ENCODE measurements at places on chromosomes 4 and X.

- DNase-seq, result no peak
Observed at GRCh38 chr4:1126506-1126905, 13.1 kb upstream of the RNF212 start.

- DNase-seq, result no peak
Observed at GRCh38 chr4:104740161-104740560, 245.5 kb upstream of the CXXC4 start.

GRCh38 chrX:1246816-1247215, 21.8 kb upstream of the CSF2RA start:
- DNase-seq, result no peak

DNA sequence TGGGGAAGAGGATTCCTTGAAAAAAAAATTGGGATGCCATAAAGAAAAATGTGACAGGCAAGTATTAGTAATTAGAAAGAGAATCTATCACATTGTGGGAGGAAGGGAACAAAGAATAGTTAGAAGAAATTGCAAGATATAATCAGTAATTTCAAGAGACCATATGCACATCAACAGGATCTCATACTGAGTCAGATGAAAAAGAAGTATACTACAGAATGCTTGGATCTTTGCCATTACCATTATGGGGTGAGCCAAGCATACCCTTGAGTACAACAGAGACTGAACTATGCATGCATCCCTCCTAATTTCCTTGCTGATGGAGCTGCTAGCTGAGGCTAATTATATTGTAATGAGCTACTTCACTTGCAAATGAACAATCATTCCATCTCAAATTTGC, 287.6 kb downstream of the PAPSS1 start:
- no peak for DNase-seq

GRCh38 chr4:146477054-146477453, 44.7 kb downstream of the SLC10A7 start:
- DNase-seq, result no peak

DNA sequence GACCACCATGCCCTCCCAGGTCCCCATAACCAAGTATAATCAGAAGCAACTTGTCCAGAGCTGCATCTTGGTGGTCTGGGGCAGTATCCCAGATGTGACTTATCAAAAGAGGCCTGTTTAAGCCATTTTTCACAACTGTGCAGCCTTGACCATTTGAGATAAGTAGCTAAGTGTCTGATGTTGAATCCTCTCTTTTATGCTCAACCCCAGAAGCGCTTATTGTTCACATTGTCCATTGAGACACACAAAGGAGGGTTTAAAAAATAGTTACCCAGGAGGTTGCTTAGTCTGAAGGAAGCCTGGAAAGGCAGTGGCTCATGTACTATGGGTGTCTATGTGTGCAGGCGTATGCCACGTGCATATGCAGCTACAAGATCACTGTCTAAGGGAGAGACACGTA, 27.0 kb downstream of the ENPP6 start:
- no peak for DNase-seq

GRCh38 chr4:168630445-168631187, 133.8 kb downstream of the PALLD start:
- DNase-seq, result no peak

DNA sequence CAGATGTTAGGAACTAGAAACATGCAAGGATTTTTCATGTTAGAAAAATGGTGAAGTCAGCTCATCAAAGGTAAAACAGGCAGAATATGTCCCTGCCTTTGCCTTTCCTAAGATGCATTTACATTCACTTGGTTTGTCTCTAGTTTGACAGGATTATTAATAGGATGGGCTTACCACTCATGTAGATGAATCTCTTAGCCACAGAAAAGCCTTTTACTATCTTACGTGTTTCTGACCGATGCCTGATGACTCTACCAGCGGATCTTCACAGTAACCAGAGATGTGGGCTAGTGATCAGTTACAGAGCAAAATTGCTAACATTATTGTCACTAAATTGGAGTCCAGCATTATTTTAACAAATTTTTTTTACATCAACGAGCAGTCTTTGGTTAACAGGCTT, 187.6 kb downstream of the MAML3 start:
- no peak for DNase-seq

DNA sequence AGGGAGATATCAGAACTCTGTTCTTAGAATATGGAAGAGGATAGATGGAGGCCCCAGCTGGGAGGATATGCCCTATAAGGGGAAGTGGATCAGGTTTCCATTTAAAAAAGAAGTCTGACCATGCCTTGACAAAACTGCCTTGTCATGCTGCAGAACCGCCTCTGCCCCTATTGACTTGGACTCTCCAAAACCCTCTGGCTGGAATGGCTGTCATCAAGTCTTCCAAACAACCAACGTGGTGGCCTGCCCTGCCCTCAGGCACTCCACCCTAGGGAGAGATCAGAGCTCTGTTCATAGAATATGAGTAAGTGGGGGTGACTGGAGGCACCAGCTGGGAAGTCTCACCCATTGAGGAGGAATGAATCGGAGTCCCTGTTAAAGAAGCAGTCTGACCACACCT, 114.9 kb downstream of the VSIG4 start:
- DNase-seq, result no peak

DNA sequence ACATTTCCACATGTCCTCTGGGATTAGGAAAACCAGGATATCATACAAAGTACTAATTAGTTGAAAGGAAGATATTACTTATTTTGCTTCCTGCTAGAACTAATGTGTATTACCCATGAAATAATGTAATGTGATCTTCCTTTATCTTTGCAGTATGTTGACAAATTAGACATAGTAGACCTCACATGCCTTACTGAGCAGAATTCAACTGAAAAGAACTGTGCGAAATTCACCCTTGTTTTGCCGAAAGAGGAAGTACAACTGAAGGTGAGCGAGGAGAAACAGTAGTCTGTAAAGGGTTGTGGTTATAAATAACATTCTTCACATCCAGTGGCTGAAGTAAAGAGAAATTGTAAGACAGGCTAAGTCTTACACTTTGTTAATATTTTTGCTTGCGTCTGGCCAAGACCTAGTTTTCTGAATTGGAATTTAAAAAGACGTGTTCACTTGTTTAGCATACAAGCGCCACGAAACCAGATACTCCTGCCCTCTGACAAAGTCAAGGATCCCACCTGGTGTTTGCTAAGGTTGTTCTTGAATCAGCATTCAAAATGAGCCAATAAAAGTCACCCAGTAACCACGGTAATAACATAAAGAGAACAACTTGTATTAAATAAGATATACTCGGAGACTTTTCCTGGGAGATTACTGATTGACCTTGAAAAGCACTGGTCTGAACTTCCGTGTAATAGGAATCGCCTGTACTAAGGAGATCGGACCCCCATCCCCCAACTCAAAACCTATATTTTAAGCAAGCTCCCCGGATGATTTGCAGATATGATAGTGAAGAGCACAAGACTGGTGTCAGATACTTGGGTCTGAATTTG, 16.9 kb downstream of the STAP1 start:
- no peak for DNase-seq

DNA sequence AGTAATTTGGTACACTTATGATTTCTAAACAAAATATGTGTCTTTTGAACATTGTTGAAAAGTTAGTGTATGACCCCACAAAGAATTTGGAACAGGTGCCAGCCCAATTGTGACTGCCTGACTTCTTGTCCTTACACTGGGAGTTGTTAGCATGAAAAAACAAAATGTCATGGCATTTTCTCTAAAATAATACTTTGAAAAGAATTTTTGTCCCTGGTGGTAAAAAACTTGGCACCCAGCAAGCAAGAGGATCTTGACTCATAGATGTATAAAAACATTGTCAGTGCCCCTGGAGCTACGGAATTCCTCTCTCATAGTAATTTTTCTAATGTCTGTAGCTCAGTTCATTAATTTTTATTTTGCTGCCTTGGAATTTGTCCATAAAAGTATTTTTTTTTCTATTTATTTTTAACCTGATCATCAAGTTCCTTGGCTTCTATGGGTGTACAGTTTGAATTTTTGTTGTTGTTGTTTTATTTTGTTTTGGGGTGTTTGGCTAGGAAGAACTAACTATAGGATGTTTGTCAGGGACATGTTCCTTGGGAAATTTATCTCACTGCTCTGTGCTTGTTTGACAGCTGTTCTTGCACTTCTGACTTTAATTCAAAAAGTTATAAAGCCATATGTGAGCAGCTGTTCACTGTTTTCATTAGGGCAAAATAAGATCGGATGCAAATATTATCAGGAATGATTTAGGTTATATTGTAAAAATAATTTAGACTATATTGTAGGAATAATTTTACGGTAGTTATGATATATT, 95.4 kb upstream of the NUDT6 start:
- no peak for DNase-seq

DNA sequence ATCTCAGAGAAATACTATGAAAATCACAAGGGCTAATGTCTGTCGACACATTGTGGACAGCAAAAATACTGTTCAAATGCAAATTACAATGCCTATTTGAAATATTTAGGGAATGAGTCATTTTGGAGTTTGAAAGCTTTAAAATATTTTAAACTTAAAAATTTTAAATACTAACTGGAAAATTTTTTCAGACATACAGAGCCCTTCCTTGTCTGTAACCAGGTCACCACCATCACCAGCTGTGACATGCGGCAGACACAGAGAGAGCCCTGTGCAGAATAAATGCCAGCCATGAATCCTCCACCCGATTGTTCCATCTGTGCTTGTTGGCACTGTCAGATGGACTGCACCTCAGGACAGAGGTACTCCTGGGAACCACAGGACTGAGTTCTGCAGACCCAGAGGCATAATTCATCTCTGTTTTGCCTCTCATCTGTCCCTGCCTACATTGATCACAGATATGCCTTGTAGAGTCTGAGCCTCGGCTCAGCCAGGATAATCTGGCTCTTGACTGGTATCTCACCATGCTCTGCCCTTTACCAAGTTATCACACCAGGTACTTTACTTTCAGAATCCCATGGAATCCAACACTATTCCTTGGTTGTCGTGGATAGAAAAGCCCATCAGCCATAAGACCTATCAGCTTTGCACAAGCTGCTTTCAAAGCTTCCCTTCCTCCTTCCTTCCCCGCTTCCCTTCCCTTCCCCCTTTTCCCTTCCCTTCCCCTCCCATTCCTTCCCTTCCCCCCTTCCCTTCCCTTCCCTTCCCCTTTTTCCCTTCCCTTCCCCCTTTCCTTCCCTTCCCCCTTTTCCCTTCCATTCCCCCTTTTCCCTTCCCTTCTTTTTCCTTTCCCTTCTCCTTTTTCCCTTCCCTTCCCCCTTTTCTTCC, 67.2 kb downstream of the TBC1D9 start:
- peak; percentile 51 for DNase-seq

DNA sequence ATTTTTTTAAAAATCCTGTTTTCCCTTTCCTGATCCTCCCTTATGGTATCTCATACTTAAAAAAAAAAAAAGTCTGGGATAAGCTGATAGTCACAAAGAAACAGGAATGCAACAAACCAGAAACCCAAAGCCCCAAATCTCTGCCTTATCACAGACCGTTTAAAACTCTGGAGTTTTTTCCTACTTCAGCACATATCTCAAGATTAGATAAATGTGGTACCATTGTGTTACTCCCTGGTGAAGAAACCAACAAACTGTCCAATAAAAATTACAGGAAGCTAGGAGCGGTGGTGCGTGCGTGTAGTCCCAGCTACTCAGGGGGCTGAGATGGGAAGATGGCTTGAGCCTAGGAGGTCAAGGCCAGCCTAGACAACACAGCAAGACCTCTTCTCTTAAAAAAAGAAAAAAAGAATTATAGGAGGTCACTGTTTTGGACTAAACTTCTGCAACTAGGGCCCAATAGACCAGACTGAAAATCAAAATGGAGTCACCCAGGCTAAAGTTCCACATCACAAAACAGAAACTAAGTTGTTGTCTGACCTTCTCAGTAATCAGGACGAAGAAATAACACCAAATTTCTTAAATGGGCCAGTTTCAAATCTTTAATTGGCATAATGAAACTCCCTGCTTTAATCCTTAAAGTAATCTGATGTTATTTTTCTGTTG, 51.9 kb downstream of the RBM47 start:
- no peak for DNase-seq

DNA sequence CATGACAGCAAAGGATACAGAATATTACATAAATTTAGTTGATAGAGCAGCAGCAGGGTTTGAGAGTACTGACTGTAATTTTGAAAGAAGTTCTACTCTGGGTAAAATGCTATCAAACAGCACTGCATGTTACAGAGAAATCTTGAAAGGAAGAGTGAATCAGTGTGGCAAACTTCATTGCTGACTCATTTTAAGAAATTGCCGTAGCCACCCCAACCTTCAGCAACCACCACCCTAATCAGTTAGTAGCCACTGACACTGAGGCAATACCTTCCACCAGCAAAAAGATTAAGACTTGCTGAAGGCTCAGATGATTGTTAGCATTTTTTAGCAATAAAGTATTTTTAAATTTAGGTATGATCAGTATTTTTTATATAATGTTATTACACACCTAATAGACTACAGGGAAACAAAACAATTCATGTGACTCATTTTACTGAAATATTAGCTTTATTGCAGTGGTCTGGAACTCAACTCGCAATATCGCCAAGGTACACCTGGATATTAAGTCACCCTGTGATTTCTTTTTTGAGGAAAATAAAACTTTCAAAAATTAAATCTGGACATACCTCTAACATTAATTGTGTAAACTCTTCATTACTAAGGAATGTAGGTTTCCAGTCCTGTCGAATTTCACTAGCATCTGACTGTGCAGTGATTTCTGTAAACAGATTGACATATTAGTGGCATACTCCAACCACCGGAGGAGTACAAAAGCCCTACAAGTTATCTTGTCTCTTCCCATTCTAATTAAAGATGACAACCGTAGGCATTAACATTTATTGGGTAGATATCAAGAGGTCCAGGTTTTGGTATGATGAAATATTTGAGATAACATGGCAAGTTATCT, 71.1 kb downstream of the CLOCK start:
- DNase-seq, result no peak

DNA sequence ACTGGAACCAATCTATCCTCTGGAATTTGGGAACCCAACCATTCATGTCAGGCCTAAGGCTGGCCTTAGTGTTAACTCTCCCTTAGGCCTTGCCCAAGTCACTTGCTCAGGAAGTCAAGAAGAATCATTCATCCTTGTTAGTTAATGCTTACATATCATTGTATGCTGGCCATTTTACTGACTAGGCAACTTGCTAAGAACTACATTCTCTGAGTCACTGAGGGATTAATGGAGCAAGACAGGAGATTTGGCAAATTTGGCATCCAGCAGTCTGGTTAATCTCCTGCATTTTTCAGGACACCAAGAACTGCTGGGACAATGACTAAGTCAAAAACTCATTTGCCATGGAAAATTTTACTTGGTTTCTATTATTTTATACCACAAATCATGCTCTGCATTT, 115.8 kb upstream of the DDIT4L start:
- no peak for DNase-seq

DNA sequence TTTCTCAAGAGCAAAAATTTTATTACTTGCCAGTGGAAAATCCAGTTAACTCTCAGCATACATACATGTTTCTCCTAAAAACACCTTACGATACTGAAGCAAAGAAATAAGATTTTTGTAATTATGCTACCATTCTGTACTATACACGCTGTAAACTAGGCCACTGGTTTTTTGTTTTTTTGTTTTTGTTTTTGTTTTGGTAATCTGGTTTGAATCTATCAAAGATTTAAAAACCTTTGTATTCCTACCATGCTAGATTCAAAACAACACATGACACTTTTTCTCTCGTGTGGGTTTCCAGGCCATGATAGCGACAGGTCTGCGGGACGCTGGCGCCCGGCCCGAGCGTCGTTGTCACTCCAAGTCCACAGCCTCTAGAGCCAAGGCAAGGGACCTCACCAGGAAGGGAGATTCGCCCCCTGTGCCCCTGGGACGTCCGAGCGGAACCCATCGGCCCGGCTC, 723 bp downstream of the TMEM192 start:
- no peak for DNase-seq

- no peak for DNase-seq
Observed at GRCh38 chr4:18051281-18051680, 29.7 kb upstream of the LCORL start.

GRCh38 chrX:18890724-18891547, 93.0 kb downstream of the PHKA2 start:
- no peak for DNase-seq

Measured in NCI-H446 (cell line).